ENCODE measurements at places on chromosomes 3 and 15.

GRCh38 chr15:37083610-37084009 lies 16.7 kb downstream of the MEIS2 start:
- no peak for DNase-seq

- DNase-seq, result no peak
Measured at GRCh38 chr15:55322467-55322866, 3.4 kb downstream of the PIGB start.

DNA sequence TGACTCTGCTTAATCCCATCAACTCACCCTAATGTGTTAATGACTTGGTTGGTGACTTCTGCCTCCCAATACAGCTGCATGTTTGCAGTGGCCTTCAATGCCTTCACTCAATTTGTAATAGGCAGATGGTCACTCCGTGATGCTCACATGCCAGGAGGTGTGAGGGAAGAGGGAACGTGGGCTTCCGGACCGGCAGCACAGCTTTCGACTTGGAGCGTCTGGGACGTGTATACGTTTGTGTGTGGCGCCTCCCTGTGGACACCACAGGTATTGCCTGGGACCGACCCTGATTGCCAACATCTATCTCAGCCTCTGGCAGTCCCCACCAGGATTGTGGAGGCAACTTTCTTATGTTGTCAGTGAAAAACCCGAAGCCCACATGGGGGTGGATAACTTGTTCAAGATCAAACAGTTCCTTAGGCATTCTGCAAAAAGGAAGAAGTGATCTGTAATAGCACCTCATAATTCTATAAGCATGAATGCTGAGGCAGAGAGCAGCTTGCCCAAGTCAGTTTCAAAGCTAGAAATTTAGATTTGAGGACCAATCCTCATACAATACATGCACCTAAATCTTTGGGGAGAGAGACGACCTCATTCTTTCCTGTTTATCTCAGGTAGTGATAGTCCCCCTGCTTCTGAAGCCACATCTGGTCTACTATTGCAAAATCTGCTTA lies 16.9 kb downstream of the MRPL46 start:
- peak; percentile 40 for DNase-seq

DNA sequence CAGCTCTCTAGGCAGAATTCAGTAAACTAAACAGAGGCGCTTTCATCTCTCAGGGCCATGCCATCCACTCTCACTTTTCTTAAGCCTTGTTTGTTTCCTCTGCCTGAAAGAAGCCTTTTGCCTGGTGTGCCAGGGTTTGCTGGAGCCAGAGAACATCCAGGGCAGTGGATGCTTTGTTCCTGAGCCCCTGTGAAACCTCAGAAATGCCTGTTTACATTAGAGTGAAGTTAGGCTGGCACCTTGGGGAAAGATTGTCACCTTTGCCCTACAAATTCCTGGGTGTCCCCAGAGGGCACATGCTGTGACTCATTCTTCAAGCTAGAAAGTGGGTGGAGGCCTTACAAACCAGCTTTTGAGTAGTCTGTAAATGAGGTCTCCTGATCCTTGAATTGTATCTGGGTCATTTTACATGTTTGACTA lies 10.7 kb upstream of the TRAK1 start:
- DNase-seq, result no peak

Data from iPS DF 19.7 (cell line).